Stimulated activated CD4-positive, alpha-beta T cell treated with anti-CD3 and anti-CD28 coated beads, Interleukin-12 subunit alpha, Interleukin-12 subunit beta, amount 100 ng/mL, for 4 hours (primary cell): ENCODE measurements at places on chromosomes 6 and 20.
A peak's percentile ranks its signal among the peaks of the same experiment; 100 is the strongest.

DNA sequence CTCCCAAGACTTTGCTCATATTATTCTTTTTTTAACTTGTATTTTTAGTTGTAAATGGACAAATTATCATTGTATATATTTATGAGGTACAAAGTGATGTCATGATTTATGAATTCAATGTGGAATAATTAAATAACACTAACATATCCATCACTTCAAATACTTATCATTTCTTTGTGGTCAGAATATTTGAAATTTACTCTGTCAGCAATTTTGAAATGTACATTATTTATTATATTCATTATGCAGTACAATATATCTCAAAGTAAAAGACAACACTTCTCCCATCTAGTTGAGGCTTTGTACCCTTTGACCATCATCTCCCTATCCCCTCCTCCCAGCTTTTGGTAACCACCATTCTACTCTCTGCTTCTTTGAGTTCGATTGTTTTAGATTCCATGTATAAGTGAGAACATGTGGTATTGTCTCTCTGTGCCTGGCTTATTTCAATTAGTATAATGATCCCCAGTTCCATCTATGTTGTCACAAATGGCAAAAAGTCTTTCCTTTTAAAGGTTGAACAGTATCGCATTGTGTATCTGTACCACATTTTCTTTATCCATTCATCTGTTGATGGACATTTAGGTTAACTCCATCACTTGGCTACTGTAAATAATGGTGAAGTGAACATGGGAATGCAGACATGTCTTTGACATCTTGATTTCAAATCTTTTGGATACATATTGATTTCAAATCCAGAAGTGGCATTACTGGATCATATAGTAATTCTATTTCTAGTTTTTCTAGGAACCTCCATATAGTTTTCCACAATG, 197.2 kb downstream of the KIF6 start:
- no peak for DNase-seq

GRCh38 chr6:4023240-4023639, 55.7 kb downstream of the FAM217A start:
- no peak for DNase-seq

DNA sequence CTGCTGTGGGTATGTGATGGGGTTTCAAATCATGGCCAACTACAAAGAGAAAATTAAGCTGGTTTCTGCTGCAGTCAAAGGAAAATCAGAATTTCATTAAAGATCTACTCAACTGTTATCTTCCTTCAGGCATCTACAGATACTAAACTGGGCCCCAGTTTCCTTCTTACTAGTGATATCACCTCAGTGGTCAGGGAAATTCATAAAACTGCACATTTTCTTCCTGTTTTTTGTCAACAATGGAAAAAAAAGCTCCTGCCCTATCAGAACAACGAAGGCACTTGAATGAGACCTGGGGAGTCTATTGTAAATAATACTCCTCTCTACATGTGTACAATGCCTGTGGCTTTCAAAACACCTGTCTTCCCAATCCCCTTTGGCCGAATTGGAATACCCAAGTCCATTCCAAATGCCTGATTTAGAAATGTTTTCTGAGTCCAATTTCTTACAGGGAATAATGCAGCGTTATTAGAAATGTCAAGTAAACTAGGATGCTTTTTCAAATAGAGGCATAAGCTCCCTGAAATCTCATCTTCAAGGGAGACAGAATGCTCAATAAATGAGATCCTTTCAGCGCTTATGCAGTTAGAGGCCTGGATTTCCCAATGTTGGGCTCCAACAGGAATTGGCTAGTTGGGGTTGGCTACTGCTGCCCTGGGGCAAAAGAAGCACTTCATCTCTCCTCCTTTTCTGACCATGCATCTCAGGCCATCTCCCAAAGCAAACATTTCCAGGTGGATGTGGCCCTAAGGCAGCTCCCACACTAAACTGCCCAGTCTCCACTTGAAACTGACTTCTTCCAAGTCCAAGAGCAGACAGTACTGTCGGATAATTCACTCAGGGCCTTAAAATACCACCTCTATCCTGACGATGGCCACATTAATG, 143.3 kb downstream of the NFATC2 start:
- no peak for DNase-seq

GRCh38 chr6:7200598-7201443, 93.1 kb downstream of the RREB1 start:
- no peak for DNase-seq

GRCh38 chr6:41222513-41222912, 5.6 kb upstream of the TREML4 start:
- DNase-seq: no peak

- peak; percentile 30 for DNase-seq
Observed at GRCh38 chr20:29689411-29690225, 1567.8 kb upstream of the DEFB115 start.
